Brain microvascular endothelial cell (primary cell): ENCODE measurements at places on chromosomes 6 and 20.
A peak's percentile ranks its signal among the peaks of the same experiment; 100 is the strongest.

DNA sequence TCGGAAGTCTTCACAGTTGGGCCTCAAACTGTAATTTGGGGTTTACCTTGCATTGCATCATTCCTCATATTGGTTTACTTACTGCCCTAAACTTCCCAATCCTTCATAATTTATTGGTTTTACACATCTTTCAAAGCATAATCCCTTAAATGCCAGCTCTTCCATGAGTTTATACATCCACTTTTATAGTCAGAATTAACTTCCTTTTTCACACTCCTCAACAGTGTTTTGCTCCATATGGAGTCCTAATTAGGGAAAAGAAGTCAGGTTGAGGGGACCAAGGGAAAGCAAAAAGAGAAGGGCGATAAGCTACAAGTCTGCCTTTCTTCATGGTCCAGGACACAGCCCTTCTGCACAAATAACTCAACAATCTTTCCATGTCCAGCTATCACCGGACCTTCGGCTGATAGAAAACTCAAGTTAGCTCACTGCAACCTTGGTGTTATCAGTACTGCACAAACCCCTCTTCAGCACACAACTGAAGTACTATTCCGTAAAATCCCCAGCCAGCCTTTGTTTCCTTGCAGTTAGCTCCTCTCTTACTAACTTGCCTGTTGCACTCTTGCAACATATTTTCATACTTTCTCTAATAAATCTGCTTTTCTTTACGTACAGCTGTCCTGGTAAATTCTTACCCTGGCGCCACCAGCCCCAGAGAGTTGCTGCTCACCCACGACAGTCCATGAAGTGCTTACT lies 2.0 kb downstream of the EEF1E1 start:
- no peak for DNase-seq

- DNase-seq, result no peak
These were observed 39.3 kb upstream of the APCDD1L start for GRCh38 chr20:58554541-58554940.

DNA sequence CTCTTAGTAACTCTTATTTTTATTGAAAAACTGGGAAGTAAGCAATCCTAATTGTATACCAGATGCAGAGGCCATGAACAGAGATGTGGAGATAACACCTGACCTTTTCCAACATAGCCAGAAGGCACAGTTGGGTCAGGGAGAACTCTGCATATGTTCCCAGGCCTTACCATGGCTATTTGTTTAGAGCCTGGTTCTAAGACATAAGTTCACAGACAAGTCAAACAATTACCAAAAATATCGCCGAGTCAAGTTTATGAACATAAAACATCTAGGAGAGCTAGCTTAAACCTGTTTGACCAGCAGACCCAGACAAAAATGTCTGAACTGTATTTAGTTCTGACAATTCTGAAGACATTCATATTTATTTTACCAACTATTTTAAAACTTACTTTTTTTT lies 26.7 kb upstream of the IYD start:
- no peak for DNase-seq

DNA sequence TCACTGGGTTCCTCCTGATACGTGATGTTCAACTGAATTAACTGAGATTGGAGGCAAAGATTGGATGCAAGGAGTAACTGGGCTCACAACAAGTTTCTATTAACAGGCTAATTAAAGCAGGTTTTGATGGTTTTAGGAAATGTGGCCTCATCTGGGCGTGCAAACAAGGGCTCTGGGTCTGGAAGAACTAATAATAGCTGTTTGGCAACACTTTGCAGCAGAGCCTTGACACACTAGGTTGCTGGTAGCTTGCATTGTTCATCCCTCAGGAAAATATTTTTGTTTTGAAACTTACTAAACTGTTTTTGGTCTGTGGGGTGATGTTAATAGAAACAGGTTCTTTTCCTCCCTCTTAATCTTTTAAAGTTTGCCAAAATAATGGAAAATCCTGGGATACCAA lies 117.2 kb upstream of the CD93 start:
- no peak for DNase-seq

- DNase-seq, result peak; percentile 7
These were observed 34.8 kb downstream of the NR2E1 start for GRCh38 chr6:108200631-108201030.

- DNase-seq, result no peak
These were observed 263.3 kb downstream of the SOX4 start for GRCh38 chr6:21856844-21857243.

DNA sequence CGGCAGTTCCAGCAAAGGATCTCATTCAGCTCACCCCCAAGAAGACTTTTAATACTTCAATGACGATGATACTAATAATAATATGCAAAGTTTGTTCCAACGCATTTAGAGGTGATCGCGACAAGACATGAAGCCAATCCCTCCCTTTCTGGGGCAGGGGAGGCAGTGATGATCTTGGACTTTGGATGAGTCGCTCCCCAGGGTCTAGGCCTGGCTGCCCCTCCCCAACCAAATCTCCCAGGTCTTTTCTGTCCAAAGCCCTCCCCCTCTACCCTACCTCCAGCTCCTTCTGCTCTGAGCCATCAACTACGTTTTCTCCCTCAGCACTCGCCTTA lies 33.9 kb downstream of the HLA-A start:
- no peak for DNase-seq

DNA sequence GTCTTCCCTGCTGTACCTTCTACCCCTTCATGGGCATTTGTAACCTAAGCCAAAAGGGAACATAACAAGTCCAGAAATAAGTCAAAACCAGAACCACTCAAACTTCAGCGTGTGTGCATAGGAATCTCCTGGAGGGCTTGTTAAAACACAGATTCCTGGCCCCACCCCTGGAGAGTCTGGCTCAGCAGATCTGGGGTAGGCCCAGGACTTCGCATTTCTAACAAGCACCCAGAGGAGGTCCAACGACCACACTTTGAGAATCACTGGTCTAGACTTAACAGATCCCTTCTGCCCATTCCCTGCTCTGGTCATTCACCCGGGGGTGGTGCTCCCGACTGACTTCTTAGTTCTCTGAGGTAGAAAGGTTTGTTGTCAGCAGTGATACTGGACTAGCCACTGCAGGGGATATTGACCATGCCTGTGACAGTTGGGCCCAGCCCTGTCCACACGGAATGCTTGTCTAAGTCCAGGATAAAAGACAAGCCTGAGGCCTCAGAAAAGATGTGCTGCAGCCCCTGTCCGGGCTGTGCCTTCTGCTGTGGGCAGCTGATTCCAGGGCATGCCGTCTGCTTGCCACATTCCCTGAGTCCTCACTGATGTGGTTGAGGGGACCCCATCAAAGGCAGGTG lies 68.6 kb downstream of the SYNJ2 start:
- DNase-seq, result no peak

GRCh38 chr6:143553337-143553736 lies 41.8 kb upstream of the FUCA2 start:
- no peak for DNase-seq

DNA sequence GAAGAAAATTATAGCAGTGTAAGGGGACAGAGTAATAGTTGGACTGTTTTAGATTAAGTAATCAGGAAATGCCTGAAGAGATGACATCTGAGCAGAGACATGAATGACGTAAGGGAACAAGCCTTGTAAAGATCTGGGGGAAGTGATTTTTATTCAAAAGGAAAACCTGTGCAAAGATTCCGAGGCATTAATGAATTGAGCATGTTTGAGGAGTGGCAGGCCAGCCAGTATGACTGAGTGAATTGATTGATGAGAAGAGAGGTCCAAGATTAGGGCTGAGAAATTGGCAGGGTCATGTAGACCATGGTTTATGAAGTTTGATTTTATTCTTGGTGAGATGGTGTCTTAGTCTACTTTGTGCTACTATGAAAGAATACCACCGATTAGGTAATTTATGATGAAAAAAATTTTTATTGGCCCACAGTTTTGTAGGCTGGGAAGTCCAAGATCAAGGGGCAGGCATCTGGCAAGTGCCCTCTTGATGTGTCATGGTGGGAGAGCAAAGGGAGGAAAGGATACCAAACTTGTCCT lies 95.1 kb downstream of the LIN28B start:
- DNase-seq, result peak; percentile 24

- no peak for DNase-seq
These were observed 381.9 kb upstream of the ARID1B start for GRCh38 chr6:156395276-156395675.

DNA sequence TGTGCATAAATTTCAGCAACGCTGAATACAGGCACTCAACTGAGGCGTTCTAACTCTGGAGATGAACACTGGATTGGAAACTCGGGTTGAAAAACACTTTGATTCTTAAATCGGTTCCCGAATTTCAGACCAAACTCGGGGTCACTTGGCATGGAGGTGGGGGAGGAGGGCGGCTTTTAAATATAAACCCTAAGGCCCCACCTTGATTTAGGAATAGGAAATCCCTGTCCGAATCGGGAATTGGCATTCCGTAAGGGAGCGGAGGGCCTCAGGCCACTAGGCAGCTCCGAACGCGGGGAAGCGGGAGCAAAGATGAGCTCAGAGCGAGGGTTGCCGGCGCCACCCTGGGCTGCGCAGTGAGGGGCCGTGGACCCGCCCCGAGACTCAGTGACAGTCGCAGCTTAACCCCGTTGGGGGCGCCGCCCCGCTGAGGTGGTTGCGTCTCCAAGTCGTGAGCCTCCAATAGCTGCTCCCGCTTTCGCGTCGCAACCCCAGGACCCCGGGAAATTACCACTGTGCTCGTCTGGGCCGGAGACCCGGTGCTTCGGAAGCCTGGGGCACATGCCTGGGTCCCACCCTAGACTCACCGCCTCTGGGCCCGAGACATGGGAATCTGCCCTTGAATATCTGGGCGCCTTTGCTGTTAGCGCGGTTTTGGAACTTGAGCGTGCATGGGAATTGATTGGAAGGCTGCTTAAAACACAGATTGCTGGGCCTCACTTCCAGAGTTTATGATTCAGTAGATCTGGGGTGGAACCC lies 4.6 kb upstream of the SIM1 start:
- DNase-seq, result no peak

DNA sequence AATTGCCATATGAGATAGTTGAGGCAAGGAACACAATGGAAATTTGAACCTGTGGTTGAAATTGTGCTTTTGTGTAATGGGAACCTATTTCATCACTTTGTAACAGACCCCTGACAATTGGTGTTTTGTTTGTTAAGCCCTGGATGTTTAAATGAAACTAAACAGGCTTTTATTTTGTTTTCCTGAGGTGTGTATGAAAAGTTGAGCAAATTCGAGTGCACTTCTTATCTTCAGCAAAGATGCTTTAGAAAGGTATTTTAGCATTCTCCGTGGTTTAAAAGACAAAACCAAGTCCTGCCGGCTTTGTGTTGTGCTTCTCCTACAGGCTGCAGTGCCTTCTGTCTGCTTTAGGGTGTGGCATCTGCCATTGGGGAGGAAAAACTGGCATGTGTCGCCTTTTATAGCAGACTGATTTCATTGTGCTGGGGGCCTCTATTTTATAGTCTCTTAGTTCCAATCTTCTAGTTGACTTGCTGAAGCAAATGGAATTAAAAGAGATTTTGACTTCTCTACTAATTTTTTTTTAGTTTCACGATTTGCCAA lies 2.2 kb upstream of the ARID1B start:
- no peak for DNase-seq

- no peak for DNase-seq
These were observed 66.2 kb downstream of the RREB1 start for GRCh38 chr6:7173843-7174503.
